Activated CD8-positive, alpha-beta memory T cell treated with anti-CD3 and anti-CD28 coated beads, Interleukin-2, amount 50 U/mL, for 4 hours (primary cell): ENCODE measurements at places on chromosomes 5 and 9.

- DNase-seq, result no peak
Observed at GRCh38 chr5:108148715-108149139, 233.2 kb downstream of the FBXL17 start.

- DNase-seq, result no peak
Observed at GRCh38 chr5:97181856-97182545, 1.0 kb downstream of the RIOK2 start.

DNA sequence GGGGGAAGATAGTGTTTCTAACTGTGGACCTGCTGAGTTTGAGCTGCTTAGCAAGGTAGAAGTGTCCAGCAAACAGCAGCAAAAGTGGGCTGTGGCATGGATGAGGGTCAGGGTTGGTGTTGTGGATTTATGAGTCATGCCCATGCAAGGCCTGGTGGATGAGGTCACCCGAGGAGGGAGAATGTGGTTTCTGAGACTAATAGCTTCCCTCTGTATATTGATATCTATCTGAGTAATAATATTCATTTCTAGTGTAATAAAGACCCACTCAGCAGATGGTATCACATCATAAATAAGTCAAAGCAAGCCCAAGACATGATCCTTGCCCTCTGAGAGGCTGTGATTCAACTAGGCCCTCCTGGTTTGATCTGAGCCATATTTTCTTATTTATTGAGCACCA lies 597.8 kb upstream of the CLINT1 start:
- no peak for DNase-seq

GRCh38 chr5:154850255-154851062 lies at the start of gene FAXDC2:
TSS of gene FAXDC2 (minus strand) at chr5:154850603. CDS start at chr5:154838178, 12,425 bp downstream.
- no peak for DNase-seq

DNA sequence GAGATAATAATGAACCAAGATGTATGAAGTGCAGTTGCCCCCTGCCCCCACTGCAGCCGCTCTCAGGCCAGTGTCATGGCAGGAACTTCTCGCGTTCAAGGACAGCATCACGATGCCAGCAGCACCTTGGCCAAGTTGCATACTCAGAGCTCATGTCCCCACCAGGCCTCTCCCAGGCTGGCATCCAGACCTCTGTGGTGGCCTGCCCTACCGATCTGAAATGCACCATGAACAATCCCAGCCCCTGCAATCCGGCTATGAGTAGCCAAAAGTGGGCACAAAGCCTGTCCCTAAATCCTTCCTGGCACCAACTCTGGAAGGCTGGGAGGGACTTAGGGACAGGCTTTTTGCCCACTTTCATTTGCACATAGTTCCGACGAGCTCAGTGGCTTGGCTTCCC lies 140.9 kb downstream of the PAX5 start:
- DNase-seq, result no peak

DNA sequence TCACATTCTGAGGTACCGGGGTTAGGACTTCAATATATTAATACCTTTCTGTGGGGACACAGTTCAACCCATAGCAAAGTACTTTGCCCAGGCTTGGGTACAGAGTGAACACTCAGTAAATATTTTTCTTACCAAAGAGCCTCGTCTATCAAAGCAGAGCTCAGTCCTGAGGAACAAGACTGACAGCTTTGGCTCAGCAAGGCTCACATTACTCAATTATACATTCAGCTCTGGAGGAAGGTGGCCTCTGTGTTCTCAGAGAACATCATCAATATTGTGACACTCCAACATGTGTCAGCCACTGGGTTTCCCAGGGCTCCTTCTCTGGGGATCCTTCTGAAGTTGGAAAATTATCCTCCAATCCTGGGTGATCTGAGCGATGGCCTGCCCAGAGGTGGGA lies 186.4 kb downstream of the NMUR2 start:
- no peak for DNase-seq

- DNase-seq, result no peak
Observed at GRCh38 chr9:125468646-125469045, 207.0 kb downstream of the GAPVD1 start.

GRCh38 chr9:100555471-100555870 lies 22.4 kb upstream of the CAVIN4 start:
- no peak for DNase-seq

- DNase-seq, result no peak
Observed at GRCh38 chr9:35568196-35568595, 36.9 kb upstream of the TESK1 start.

DNA sequence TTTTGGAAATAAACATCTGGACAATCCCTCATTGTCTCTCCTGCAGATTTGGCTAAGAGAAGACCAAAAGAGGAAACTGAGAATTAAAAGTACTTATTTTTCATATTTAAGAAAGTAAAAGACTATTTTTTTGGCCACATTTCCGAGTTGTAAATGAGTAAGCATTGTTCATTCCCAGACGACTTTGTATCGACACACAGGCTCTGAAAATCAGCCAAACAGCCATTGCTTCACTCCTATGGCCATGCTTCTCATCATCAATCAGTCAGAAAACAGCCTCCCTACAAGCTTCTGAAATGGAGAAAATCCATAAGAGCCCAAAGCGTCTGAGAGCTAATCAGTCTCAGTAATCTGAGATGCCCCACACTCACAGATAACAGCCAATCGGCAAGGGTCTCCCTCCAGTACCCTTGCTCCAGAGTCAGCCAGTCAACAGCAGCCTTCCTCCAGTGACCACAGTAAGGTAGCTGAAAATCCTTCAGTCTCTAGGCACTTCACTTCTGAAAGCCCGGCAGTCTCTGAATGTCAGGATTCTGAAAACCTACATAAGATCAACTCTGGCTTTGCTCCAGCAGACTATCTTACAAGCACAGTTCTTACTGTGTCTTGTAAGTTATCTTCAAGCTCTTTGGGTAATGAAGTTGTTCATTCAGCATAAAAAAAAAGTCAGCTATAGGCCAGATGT lies 30.9 kb downstream of the CDO1 start:
- DNase-seq, result no peak

- peak; percentile 29 for DNase-seq
Observed at GRCh38 chr9:85900504-85901201, 40.3 kb upstream of the NAA35 start.

DNA sequence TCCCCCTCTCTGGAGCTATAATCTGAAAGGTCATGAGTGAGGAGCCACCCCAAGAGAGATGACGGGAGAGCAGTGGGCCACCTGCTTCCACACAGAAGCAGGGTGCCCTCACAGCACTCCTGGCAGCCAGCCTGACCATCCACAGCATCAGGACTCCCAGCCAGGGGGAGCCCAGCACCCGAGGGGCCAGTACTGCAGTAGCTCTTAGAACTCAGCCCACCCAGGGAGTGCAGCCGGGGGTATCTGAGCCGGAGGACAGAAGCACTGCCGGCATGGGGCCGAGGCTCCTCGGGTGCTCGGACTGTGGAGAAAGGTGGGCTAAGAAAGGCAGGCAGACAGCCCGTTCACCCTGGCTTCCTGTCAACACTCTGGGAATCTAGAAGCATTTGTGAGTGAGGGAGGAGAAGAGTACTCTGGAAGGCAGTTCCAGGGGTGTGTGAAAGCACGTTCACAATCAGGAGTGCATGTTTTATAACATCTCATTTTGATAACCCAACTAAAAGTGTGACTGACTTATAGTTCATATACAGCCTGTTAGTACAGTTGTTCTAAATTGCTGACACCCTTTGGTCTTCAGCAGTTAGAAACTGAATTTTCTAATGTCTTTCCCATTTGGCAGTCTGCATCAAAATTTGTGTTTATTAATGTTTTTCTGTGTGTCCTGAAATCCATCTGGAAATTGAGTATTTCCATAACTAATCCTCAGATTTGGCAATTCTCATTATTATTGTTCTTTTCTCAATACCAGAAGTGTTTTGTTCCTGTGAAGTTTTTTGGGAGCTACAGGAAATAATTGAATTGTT lies 25.9 kb upstream of the ASPN start:
- DNase-seq, result no peak

DNA sequence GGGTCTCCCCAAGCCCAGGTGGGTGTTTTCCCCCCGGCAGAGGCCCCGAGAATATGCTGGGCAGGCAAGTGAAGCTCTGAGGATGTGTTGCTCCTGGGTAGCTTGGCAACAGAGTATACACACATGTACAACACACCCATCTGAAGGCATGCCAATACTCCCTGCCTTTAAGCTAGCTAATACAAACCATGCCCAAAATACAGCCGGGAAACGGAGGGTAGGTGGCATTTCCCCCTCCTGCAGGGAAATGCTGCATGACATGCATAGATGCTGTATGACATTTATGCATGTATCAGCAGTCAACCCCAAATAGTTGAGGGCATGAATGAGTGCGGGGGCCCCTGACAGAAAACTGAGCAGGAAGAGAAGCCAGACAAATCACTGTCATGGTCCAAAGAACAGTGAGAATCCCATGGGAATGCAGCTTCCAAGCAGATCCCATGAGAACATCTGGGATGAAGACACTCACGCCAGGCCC lies 614.1 kb downstream of the EBF1 start:
- no peak for DNase-seq

DNA sequence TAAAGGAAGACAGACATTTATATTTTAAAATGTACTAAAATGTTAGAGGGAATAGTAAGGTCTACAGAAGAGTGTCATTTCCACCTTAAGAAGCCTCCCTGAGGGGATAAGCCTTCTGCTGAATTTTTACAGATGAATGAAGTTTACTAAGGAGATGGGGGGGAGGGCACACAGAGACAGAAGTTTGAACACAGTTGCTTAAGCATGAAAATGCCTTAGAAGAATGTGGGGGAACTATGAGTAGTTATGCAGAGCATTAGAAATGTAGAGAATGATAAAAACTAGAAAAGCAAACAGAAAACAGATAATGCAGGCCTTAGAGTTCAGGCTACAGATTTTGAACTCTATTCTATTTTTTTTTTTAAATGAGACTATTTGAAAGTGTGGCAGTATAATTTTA lies 232.2 kb upstream of the VLDLR start:
- DNase-seq, result no peak
